ENCODE measurements at places on chromosomes 7 and 10.
A peak's percentile ranks its signal among the peaks of the same experiment; 100 is the strongest.

- DNase-seq = no peak
Measured at GRCh38 chr10:609868-610545, 79.5 kb downstream of the DIP2C start.

- peak; percentile 47 for DNase-seq
Measured at GRCh38 chr7:86848226-86848625, 204.5 kb downstream of the GRM3 start.

- DNase-seq = no peak
Measured at GRCh38 chr10:92571649-92572048, 2.2 kb downstream of the IDE start.

GRCh38 chr7:1523208-1523607 is 7.3 kb upstream of the MAFK start:
- peak; percentile 84 for DNase-seq

GRCh38 chr10:133373174-133374090 is at the start of gene ECHS1:
Gene ECHS1, minus strand, starts transcription at chr10:133373354. Its CDS starts 21 bp downstream, at chr10:133373333.
- DNase-seq = peak; percentile 98

DNA sequence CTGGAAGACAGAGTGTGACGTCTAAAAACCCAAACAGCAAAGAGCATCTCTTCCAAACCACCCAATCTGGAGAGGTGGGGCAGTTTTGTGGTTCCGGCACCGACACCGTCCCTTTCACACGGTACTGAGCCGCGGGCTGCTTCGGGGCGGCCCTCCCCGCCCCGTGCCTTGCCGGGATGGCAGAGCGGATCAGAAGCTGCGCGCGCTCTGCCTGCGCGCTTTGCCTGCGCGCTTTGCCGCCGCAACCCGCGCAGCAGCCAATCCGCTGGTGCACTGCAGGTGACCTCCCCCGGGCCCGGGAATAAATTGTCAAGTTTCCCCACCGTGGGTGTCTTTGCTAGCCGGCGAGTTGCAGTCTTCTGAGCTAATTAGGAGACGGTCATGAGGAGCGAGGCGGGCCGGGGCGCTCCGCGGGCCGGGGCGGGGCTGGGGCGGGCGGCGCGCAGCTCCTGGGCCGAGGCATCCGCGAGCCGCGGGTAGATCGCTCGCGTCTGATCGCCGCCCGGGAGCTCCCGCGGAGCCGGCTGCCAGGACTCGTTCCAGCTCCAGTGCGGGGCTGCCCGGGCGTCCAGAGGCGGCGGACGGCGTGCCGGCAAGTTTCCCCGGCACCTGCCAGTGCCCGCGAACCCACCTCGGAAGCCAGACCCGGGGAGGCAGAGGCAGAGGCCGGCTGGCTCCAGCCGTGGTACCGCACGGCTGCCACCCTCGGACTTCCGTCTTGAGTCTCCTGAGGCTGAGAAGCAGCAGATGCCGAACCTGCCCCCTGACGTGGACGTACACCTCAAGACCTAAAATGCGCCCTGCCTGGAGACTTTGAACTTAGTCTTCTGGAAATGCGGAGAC is 536.0 kb upstream of the GALNT17 start:
- peak; percentile 70 for DNase-seq

DNA sequence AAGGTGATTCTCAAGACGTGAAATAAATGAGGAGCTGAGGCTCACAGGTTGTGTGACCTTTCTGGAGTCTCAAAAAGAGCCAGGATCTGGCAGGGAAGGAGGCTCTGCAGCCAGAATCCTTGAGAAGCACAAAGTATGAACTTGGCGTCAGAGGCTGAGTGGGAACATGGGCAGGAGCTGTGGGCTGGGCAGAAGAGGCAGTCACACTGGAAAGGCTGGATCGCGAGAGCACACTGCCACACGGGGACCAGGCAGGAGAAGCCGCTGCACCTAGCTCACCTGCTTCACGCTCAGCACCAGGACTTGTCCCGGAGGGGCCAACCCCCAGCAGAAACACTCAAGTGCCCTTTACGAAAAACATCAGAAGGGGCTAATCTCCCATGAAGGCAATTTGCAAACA is 535.0 kb downstream of the TNS3 start:
- no peak for DNase-seq

DNA sequence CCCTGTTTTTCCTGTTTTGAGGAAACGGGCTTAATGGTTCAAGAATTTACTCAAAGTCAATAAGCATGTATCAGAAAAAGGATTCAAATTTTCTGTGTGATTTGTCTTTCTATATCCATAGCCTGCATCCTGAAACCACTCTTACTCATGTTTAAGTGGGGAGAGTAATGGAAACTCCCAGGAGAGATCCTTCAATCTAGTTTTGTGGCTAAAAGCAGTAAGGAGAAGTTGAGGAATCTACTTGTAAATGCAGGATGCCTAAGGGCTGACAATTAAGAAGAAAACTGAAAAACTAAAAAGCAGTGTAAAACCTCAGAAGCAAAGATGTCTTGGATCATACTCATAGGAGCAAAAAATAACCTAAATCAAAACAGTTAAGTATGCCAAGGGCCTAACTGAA is 68.1 kb upstream of the GRID1 start:
- DNase-seq = no peak

DNA sequence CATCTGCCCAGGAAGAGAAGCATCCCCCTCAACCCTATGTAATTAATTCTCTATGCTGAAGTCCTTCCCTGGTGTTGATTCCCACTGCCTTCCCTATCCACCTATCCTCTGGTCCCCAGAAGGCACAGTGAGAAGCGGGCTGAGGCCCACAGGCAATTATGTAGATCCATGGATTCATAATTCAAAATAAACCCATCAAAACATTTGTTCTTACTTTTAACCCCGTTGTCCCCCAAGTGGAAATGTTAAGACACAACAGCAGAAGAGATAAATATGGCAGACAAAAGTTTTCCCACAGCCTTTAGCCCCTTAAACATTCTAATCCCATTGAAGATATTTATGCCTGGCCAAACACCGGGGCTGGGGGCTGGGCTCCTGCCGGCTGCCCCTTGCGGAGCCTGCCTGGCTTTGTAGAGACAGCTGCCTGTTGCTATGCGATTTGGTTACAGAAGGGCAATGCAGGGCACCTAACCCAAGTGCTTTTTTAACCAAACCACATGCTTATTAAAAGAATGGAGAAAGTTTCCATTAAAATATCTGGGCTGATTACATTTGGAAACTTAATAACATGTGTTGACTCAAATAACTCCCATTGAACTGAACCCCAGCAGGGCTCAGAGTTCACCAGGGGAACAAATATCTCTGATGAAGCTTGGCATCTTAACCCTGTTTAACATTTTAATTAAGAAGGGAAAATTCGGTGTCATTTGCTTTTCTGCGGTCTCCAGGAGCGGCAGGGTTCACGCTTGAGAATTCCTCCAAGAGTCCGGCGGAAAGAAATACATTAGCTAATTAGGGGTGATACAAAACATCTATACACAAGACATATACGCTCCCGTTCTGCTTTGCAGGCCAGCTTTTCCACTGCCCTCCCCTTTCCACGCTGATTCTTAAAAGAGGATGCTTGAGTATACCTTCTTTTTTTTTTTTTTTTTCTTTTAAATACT is 110.8 kb upstream of the FGFR2 start:
- DNase-seq = no peak

- DNase-seq = no peak
Measured at GRCh38 chr10:78602201-78602932, 466.4 kb upstream of the ZMIZ1 start.

DNA sequence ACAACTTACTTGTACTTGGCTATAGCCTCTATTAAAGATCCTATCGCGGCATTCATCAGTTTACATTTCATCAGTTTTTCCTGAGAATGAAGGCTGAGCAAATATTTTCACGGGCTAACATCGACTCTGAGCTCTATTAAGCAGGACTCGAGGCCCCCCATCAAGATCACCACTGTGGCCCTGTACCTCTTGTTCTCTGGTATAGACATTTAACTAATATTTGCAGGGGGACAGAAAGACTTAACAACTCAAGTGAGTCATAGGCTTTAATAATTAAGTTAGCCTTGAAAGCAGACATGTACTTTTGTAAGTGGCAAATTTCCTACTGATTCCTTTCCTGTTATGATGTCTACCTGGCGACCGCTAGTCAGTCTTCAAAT is 45.4 kb downstream of the DOCK4 start:
- no peak for DNase-seq

DNA sequence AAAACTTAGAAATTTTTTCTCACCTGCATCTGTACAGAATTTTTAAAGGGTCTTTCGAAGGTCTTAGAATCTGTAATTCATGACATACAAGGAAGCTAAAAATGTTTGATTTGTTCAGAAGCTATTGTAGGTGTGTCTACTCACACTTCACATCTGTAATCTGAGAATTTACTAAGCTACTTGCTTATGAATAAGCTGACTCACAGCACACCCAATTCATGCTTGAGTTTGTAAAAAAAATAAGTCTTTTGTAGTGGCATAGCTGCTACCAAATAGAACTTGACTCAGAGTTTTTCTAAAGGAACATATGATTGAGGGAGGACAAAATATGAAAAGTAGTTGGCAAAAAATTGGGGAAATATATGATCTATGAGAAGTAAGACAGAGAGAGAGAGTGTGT is 12.7 kb upstream of the AGR2 start:
- no peak for DNase-seq

DNA sequence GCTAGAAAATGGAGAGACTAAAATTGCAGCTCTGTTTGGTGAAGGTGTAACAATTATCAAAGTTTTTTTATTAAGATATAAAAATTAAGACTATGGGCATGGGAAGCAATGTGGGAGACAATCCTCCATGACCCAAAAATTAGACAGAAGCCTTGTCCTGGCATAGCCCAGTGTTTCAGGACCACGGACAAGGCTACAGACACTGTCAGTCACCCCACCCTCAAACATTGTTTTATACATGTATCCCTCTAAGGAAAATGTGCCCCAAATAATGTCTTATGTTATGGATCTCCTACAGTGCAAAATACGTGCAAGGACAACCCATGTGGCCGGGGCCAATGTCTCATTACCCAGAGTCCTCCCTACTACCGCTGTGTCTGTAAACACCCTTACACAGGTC is 24.0 kb downstream of the HABP2 start:
- no peak for DNase-seq

DNA sequence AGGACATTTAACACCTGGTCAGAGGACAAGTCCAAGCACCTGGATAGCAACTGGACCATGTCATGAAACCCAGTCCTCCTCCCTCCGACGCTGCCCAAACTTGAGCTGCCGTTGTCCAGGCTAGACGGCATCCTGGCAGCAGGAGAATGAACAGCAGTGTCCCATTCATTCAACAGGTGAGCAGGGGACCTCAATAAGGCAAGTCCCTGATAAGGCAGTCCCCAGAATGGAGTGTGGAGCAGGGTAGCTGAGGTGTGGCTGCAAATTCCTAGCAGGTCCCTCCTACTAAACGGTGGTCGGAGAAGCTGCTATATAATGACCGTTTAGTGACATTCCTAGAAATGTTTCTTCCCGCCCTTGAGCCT is 169.8 kb downstream of the PRKAG2 start:
- no peak for DNase-seq

DNA sequence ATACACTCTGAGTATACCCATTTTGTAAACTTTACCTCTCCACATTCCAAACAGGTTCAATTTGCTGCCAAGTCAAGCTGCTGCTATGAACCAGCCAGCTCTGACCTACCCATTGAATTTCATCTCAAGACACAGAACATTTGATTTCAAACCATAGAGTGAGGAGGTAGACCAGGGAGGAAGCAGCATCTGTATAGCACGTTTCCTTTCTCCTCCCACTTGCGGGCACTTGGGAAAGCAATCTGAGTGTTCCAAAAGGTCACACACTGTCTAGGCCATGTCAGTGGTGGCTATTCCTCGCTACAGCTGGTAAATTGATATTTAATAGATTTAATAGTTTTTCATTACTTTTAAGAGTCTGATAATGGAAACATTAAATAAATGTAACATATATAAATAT is 147.8 kb upstream of the EEPD1 start:
- DNase-seq = no peak

DNA sequence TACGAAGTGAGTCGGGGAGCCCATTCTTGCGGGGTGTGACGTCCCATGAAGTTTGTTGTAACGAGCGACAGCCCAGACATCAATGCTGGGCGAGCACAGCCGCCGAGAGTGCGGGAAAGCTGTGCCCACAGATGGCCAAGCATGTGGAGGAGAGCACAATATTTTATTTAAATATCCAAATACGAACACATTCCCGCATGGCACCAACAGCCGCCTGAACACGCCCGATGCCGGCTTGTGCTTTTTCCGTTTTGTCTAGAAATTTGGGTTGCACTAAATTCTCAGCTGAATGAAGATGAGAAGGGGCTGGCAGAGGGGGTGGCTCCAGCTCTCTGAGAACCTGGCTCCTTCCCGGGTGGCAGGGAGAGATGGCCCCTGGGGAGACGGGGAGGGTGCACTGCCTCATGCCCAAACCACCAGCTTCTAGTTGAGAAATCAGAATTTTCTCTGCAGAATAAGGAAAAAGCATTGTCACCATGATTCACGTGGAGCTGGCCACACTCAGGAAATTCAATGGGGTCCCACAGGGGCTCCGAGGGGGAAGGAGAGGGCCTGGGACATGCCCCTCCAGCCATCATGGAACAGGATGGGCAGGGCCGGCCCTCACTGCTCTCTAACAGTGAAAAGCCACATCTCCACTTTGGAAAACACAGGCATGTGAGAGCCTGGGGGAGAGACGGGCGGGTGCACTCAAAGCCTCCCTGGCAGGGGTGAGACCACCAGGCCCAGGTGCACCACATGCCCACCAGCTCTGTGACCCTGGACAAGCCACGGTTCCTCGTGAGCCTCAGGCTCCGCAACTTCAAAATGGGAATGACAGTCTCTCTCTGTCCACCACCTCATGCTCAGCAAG is 48.3 kb downstream of the EBF3 start:
- DNase-seq = no peak
